ENCODE measurements at places on chromosomes 4 and X. TPM values are rescaled to one million over a fixed set of nuclear protein-coding genes. Genes with fewer than 3 reads are reported as not detected.

GRCh38 chr4:182831376-182831775 is 85.8 kb downstream of the DCTD start:
- no peak for DNase-seq

DNA sequence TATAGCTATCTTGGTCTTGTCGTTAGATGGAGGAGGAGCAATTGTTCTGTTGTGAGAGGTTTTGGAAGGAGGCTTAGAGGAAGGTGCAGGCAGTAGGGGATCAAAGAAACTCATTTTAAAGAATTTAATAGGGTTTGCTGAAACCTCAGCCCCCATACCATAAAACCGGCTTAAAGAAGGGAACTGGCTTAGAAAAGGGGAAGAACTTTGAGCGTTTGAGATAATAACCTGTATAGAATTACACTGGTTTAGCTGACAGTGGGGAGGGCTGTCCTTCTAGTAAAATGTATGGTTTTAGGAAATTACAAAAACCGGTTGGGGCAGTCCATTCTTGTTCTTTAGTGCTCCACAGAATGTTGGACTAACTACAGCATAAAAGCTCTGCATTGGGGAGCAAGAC is 128.1 kb downstream of the KDM6A start:
- DNase-seq = no peak

GRCh38 chrX:69896046-69896445 is 153.7 kb downstream of the AWAT2 start:
- no peak for DNase-seq

DNA sequence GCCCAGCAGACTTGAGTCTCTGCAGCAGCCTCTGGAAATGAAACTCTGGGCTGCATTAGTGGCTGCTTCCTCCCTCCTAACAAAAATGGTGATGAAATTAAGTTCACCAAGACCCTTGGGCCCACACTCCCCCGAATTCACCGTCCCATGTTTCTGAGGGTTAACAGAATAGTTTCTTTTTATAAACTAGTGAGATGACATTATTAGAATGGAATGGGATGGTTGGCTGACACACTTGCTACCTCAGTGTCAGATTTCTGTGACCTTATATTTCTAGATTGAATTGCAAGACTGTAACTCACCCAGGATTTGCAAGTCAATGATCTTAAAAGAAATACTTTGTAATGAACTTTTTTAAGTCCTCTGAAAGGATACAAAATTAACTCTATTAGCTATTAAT is 127.1 kb downstream of the SHROOM3 start:
- DNase-seq = no peak

DNA sequence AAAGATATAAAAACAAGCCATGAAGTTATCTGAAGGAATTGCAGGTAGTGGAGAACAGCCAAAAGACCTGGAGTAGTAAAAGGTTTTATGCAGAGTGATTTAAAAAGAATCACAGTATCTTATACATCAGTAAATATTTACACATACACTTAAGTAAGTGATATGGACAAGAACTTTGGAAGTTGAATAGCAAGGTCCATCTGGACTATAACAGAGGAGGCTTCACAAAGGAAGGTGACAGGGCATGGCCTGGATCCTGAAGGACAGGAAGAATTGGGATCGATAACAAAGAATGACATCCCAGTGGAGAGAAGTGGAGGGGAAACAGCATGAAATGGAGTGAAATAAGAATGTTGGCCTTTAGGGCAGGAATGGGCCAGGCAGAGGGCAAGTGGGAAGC is 46.2 kb downstream of the TET2 start:
- no peak for DNase-seq

- peak; percentile 80 for DNase-seq
Measured at GRCh38 chr4:128454281-128454871, 166.8 kb upstream of the PGRMC2 start.

DNA sequence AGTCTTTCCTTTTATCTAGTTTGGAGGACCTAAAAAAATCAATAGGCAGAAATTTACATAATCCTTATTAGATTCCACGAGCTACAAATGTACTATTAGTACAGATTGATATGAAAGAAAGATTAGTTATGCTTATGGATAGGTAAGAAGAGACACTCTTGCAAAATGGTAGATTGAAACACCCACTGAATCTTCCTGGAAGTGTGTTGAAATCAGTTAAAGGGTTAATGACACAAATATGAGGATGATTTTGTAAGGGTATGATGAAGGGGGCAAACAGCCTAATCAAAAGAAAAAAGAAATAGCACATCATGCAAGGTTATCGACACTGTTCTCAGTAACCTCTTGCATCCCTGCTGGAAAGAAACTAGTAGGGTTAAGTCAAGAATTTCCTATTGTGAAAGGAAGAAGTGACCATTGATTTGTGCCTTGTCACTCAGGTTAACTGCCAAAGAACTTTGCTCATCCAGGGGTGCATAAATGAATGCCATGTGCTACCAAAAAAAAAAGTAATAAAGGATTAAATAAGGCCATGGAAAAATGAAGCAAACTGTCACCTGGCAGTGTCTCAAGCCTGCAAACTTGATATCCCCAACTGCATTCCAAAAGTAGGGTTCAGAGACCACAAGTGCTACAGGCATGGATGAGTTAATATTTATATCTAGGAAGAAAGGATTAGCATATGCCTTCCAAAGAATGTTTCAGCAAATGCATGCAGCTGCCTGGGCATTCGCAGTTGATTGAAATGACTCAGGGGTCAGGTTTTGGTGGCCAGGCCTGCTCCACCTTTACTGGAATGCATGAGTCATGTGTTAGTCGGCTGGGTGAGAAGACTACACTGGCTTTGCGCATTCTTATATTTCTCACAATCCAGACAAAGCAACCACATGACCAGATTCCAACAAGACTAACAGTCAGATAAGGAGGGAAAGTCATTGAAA is 78.3 kb upstream of the ATXN3L start:
- DNase-seq = no peak

- DNase-seq = no peak
Measured at GRCh38 chrX:53049127-53049517, 533 bp downstream of the GPR173 start.

DNA sequence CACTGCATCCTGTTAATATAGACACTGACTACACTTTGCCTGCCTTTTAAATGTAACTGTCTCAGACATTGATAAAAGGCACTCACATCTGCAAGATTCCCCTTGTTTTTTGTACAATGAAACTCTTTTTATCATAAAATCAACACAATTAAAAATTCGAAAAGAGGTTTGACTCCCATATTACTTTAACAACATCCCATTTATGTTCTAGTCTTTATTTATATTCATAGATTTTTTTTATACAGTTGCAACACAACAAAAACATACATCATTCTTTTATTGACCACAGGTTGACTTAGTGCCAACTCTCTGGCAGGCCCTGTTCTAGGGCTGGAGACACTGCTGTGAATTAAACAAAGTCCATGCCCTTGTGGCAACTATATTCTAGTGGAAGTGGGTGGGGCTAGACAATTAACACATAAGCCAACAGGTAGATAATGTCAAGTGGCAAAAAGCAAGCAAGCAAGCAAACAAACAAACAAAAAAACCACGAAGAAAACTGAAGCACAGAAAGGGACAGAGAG is 36.8 kb downstream of the ANK2 start:
- no peak for DNase-seq

Gene BGN
- total RNA-seq = not detected

Gene BEND4
- 0.37 TPM for total RNA-seq

Gene TMEM271
- not detected for total RNA-seq

Gene GCNA
- total RNA-seq = 6.5 TPM

Measured in activated CD8-positive, alpha-beta T cell treated with anti-CD3 and anti-CD28 coated beads, Interleukin-2, amount 10 ng/mL, durations not matched to agents 7 days and 5 days (primary cell).